ENCODE measurements at places on chromosomes 3 and 15.

DNA sequence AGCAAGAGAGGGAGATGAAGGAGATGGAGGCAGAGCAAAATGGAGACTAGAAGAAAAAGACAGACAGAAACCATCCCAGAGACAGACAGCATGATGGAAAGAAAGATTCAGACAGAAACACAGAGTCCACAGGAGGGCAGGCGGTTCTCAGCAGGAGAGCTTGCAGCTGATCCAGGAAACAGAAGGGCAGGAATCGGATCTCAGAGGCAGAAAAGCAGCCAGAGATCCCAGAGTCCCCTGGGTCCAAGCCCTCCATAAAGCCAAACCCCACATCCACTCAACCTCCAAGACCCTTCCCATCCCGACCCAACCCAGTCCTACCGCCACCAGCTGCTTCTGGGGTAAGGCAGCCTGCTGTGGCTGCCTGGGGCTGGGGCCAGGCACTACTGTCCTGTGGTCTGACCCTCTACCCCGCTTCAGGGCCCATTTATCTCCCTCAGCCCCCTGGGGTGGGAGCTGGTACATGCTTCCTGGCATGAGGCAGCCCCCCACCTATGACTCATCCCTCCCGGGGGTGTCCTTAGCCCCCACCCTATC lies at the start of gene UCN2:
Gene UCN2, minus strand, starts transcription at position 400 of the 537 bp plus-strand sequence. CDS start 657 bp downstream, outside the sequence.
- no peak for DNase-seq

DNA sequence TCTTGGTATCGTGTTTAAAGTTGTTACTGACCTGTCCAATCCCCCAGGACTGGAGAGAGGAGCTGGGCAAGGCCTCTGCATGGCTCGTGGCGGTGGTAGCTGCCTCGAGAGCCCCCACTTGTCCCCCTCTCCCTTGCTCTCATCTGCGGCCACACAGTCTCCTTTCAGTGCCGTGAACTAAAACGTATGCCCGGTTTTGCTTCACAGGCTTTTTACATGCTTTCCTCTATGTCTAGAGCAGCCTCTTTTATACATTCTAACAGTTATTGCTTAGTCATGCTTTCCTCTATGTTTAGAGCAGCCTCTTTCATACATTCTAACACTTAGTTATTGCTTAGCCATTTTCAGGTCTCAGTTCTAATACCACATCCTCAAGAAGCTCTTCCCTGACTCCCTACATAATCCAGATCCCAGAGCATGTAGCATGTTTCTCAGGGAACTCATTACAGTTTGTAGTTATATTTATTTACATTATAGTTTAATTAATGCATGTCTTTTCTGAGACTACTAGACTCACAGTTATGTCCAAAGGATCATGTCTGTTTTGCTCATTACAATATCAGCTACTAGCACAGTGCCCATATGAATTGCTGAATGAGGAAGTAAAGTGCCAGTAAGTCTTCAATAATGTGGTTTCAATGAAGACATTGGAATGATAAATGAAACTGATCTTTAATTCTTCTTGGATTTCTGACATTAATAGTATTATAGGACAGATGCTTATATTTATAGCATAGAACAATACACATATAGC lies 66.5 kb upstream of the TBL1XR1 start:
- peak; percentile 11 for DNase-seq

- no peak for DNase-seq
These were observed 111.0 kb downstream of the ERC2 start for GRCh38 chr3:56357266-56357665.

GRCh38 chr15:92845126-92845508 lies 55.0 kb upstream of the CHD2 start:
- peak; percentile 60 for DNase-seq

DNA sequence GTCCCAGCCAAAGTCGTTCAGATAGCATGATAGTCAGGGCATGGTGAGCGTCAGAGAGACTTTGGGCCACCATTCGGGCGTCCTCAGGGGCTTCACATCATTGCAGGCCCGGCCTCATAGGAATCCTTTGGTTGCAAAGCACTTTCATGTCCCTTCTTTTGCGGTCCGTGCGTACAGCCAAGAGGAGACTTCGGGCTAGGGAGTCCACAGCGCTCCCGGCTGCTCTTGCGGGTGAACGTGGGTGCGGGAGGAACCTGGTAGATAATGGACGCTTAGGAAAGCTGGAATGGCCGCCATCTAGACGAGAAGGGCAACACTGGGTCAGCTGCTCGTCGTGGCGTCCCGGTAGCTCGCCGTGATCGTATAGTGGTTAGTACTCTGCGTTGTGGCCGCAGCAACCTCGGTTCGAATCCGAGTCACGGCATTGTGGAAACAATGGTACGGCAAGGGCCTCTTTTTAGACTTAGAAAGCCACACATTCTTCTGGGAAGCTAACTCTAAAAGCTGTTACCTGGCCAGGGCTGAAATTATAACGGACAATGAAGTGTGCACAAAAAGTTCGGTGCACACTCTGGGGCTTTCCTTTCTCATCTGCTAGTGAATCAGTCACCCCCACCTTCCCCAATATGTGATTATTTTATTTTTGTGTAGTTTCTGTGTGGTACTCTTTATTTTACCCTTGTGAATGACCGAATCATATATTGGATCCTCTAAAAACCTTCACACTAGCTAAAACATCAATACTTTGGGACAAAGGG lies 13.2 kb upstream of the SHF start:
- peak; percentile 87 for DNase-seq

GRCh38 chr3:67362686-67363085 lies 291.7 kb downstream of the SUCLG2 start:
- no peak for DNase-seq

GRCh38 chr3:118137778-118138177 lies 896.9 kb downstream of the IGSF11 start:
- DNase-seq: no peak

- no peak for DNase-seq
These were observed 310.3 kb downstream of the OXSM start for GRCh38 chr3:26100176-26100575.

GRCh38 chr3:183038221-183038620 lies 57.9 kb upstream of the DCUN1D1 start:
- DNase-seq: no peak

DNA sequence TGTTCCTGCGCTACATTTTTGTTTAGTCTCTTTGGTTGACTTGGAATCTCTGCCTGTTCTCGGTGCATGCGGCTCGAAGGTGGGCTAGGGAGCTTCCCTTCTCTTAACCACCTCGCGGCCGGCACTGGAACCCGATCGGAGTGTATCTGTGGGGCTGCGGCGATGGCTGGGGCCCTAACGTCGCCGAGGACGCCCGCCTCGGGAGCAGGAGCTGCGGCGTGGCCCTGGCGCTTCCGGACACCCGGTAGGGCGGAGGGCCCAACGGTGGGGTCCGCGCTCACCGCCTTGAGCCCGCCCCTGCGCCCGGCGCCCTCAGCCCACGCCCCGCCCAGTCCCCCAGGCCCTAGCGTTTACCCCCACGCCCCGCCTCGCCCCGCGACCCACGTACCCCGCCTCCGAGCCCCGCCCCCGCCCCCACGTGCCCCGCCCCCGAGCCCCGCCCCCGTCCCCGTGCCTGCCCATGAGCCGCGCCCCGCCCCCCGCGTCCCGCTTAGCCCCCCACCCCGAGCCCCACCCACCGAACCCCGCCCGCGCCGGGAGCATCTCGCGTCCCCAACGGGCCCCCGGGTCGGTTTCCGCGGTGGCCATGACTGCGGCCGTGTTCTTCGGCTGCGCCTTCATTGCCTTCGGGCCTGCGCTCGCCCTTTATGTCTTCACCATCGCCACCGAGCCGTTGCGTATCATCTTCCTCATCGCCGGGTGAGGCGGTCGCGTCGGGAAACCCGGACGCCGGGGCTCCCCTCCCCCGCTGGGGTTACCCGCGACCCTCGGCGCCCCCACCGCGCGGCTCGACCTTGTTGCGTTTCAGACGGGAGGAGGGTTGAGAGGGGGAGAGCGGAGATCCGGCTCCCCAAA lies at the start of gene APH1B:
Gene APH1B, plus strand, starts transcription at position 568 of the 855 bp plus-strand sequence. Its CDS starts 19 bp downstream, at position 587.
- DNase-seq: peak; percentile 62

GRCh38 chr15:85361323-85361722 lies 19.1 kb upstream of the AKAP13 start:
- no peak for DNase-seq

- DNase-seq: peak; percentile 61
These were observed 22.0 kb downstream of the GASK1A start for GRCh38 chr3:43001094-43001553.

All from spinal cord (tissue), 10 donors.